ENCODE measurements at places on chromosomes 1 and 21. TPM values are rescaled to one million over a fixed set of nuclear protein-coding genes. Genes with fewer than 3 reads are reported as not detected.

- no peak for DNase-seq
These were observed 9.5 kb downstream of the DPT start for GRCh38 chr1:168719306-168720111.

GRCh38 chr1:149977345-149977744 lies 33.2 kb downstream of the OTUD7B start:
- DNase-seq, result no peak

Gene ZC3H12A
- total RNA-seq, result 4.2 TPM

DNA sequence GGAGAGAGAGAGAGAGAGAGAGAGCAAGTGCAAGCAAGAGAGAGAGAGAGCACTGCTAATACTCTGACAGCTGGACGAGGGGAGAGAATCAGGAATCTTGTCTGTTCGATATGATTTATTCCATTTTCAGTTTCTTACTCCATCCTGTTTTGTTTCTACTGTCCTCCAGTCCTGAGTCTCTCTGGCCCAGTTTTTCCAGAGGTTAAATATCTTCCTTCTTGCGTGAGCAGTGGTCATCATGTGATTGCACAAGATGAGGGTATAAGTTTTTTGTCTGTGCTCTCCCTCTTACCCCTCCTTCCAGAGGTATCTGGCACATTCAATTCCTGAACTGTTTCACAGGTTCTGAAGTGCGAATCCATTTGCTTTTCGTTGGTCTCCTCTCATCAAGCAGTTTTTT lies 16.8 kb downstream of the UBE2U start:
- DNase-seq, result no peak

Gene WNT4
- total RNA-seq, result not detected

- no peak for DNase-seq
These were observed 226.4 kb upstream of the C8B start for GRCh38 chr1:57192222-57192621.

GRCh38 chr21:44364151-44365053 lies 11.0 kb downstream of the TRPM2 start:
- DNase-seq, result peak; percentile 40

- no peak for DNase-seq
These were observed 129.2 kb downstream of the PSMG1 start for GRCh38 chr21:39054066-39054465.

- no peak for DNase-seq
These were observed 426.5 kb upstream of the NFIA start for GRCh38 chr1:60655679-60656355.

Gene ERMAP
- 3.6 TPM for total RNA-seq

DNA sequence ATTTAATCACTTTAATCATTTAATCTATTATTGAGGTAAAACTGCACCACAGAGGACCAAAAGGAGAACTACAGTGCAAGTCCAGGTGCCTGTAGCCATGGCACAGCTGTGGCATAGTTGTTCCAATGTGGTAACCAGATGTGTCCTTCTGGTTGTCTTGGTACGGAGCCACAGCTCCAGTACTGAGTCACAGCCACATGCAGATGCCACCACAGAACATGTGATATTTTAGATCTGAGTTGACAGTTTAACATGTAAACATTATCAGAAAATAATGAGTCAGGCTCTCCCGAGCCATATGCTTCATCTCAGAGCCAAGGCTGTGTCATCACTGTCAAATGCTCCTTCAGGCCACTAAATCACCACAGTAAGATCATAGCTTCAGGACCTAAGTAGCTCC lies 56.4 kb upstream of the RGS7 start:
- no peak for DNase-seq

DNA sequence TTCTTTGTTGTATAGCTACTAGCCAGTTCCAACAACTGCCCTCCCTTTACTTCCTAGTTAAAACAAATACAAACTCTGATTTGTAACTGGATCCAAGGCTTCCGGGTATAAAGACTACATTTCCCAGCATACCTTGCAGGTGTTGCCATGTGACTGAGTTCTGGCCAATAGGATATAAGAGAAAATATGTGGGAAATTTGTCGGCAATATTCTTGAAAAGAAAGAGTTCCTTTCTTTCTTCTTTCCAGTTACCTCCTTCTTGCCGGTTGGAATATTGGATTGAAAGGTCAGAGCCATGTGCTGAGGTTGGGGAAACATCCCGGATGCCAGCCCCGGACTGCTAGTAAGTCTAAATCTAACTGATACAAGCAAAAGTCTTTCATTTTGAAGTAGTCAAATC lies 23.0 kb upstream of the ZBTB40 start:
- DNase-seq, result no peak

- DNase-seq, result no peak
These were observed 100.4 kb downstream of the BRINP3 start for GRCh38 chr1:190377294-190377693.

- DNase-seq, result no peak
These were observed 4.1 kb downstream of the DISC1 start for GRCh38 chr1:231630558-231631205.

- DNase-seq, result no peak
These were observed 37.3 kb downstream of the HUNK start for GRCh38 chr21:31910074-31910470.

DNA sequence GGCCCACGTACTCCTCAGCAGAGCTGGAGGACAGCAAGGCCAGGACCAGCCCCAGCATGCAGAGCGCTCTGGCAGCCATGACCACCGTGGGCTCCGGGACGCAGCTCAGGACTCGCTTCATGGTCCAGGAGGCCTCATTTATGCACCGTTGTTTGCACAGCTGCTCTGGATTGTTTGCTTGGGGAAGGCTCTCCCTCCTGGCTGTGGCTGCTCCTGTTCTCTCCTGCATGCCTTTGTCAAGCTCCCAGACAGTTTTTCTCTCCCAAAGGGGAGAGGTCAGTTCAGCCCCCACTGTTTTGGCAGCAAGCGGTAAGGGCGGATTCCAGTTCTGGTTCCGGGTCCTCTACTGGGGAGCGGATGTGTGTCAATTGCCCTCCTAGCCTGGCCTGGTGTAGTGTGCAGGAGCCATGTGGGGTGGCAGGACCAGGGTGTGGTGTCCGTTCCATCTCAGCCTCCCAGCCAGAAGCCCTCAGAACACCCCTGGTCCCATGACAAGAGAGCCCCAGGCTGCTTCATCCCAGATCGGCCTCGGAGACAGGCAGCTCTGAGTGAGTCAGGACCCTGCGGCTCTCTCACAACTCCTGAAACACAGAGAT lies at the start of gene TFF3:
TFF3 (minus strand) TSS at position 114 of the 596 bp plus-strand sequence; CDS start at position 79, 35 bp downstream.
- DNase-seq, result no peak
